ENCODE measurements at places on chromosomes 6 and 20.

DNA sequence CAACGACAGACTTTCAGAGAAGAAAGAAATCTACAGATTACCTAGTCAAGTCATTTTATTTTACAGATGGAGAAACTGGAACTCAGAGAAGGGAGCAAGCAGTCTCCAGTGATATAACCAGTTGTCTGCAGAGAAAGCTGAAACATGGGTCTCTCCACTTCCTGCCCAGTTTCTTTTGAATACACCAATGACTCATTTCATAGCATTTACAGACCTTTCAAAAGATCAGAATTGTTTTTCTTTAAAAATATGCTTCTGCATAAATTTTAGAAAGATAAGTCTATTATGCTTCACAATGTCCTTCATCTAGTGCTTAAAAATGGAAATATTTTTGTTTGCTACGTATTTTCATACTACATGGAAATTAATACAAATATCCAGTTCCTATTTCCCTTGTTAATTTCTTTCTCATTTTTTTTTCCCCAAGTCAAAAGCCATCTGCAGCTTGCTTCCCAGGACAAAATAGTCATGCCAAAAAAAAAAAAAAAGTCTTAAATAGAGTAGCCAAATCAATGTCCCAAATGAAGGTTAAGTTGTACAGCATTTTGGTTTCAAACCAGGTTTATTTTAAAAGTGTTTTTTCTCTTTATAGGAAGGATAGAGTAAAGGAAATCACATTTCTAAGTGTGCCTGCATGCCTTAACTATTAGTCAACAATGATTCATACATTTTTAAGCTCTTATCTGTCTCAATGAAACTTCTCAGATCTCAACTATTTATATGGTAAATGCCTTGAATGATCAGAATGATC lies 36.9 kb downstream of the ARHGAP18 start:
- no peak for DNase-seq

DNA sequence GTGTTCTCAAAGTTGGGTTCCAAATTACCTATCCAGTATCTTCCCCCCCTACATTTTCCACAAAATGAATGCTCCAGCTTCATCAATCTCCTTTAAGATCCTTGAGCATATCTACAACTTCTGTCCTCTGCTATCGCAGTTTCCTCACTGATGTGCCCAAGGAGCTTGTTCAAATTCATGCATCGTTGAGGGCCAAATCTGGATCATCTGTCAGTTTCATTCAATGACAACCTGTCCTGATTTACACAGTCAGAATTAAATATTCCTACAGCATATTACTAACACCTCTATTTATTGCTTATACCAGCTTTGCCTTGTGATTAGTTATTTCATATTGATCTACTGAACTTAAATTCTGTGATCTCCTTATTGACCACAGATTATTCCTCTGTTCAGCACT lies 68.7 kb downstream of the GRM1 start:
- no peak for DNase-seq

GRCh38 chr6:136607204-136607931 lies 57.1 kb upstream of the MAP7 start:
- DNase-seq = no peak

- peak; percentile 18 for DNase-seq
Measured at GRCh38 chr20:20318365-20319161, 49.3 kb upstream of the INSM1 start.

DNA sequence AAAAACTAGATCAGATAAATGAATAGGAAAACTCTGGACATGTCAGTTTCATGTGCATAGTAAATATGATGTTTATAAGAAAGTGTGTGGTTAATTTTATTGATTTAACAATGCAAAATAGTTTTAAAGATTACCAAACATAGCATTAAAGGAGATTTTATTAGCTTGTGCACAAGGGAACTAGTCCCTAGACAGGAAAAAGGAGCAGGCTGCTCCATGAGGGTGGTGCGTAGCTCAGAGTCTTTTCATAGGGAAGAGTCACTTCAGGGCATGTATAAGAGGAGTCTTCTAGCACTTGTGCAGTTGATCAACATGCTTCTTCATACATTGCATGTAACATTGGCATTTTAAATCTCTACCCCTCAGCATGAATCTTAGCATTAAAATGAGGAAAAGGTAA lies 835.8 kb downstream of the GRIK2 start:
- no peak for DNase-seq

DNA sequence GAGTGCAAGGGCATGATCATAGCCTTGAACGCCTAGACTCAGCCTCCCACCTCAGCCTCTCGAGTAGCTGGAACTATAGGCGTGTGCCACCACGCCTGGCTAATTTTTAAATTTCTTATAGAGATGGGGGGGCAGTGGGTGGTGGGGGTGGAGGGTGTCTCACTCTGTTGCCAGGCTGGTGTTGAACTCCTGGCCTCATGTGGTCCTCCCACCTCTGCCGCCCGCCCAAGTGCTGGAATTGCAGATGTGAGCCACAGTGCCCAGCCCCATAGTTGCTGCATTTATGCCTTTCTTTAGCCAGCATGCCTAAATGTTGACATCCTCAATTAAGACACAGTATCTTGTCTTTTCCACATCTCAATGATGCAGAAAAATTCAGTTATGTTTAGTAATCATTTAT lies 171.1 kb downstream of the ARID1B start:
- no peak for DNase-seq

- no peak for DNase-seq
Measured at GRCh38 chr20:50277460-50278376, 87.1 kb downstream of the CEBPB start.

DNA sequence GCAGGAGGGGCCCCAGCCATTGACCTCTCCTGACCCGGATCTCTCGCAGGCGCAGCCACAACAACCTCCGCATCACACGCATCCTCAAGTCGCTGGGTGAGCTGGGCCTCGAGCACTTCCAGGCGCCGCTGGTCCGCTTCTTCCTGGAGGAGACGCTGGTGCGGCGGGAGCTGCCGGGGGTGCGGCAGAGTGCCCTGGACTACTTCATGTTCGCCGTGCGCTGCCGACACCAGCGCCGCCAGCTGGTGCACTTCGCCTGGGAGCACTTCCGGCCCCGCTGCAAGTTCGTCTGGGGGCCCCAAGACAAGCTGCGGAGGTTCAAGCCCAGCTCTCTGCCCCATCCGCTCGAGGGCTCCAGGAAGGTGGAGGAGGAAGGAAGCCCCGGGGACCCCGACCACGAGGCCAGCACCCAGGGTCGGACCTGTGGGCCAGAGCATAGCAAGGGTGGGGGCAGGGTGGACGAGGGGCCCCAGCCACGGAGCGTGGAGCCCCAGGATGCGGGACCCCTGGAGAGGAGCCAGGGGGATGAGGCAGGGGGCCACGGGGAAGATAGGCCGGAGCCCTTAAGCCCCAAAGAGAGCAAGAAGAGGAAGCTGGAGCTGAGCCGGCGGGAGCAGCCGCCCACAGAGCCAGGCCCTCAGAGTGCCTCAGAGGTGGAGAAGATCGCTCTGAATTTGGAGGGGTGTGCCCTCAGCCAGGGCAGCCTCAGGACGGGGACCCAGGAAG lies 4.5 kb upstream of the COL9A3 start:
- DNase-seq = no peak

- no peak for DNase-seq
Measured at GRCh38 chr6:113416170-113416569, 441.0 kb upstream of the MARCKS start.

GRCh38 chr20:23159256-23159946 lies 73.3 kb upstream of the CD93 start:
- no peak for DNase-seq

DNA sequence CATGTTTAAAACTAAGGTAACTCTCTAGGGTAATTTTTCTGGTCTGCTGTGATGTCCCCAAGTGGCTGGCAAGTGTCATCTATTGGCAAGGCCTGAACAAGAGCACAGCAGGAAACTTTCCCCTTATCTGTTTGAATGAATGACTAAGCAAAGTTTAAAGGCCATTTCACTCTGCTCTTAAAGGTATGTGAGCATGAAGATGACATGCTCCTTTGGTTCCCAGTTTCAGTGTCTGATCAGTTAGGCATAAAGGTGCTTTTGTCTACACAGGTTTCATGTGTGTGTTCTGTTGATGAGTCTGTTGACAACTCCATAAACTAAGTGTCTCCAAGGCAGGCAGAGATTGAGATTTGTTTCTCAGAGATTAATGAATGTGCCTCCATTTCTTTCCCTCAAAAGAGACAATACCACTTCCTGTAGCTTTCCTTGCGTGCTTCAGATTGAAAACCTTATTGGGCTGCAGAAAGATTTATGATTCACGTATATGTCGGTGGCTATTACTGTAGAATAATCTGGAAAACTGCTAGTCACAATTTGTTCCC lies 83.9 kb downstream of the MAP3K7 start:
- DNase-seq = no peak

- DNase-seq = no peak
Measured at GRCh38 chr6:165658395-165659058, 4.5 kb downstream of the PDE10A start.

DNA sequence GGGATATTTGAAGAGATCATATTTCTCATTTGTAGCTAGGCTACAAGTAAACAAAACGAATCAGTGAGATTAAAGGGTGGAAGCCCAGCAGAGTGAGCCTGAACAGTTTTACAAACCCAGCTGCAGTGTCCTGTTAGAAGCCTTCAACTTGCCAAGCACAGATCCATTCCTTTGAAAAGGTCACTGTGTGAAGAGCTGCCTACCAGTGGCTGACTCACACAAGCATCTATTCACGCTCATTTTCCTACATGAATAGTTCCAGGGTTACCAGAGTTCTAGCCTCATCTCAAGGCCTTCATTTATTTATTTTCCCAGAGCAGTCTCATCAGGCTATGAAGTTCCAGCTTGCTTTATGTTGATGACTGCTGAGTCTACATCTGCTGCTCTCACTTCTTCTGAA lies 25.7 kb upstream of the MLIP start:
- DNase-seq = no peak

DNA sequence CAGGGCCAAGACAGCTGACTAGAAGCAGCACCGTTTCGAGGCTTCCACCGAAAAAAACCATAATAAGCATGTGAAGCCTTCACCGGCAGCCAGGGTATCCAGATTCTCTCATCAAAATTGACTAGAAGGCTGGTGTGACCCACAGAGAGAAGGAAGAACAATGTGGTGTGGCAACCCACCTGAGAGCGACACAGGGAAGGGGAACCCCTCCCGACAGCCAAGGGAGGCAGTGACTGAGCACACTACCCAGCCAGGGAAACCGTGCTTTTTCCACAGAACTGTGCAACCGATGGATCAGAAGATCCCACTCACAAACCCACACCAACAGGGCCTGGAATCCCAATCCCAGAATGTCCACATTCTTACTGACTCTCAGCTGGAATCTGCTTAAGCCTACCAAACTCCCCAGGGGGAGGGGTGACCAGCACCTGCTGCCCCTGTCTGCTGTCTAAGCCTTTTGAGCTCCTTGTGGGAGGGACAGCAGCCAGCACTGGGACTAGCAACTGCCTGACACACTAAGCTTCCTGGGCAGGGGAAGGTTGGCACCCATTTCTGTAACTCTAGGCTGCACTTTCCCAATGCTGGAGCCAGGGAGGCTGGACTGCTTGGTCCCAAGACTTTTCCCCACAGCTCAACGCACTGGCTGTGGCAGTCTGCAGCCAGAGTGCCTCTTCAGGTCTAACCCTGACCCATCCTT lies 231.9 kb upstream of the FAM83B start:
- no peak for DNase-seq

DNA sequence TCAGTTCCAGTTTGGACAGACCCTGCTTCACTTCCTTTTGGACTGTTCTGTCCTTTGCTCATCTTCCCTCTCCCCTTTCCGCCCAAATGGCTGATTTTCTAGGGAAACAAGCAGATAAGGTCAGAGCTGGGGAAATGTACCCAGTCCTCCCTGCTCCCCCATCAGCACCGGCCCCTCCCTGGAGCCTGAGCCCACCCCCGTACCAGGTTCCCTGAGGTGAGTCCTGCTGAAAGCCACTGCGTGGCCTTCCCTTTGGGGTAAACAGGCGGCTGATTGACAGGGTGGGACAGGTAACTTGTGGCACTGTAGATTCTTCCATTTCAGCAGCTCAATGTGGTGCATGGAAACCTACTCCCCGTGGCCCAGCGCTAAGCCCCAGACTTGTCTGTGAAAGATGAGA lies 70.5 kb downstream of the NPEPL1 start:
- DNase-seq = no peak

DNA sequence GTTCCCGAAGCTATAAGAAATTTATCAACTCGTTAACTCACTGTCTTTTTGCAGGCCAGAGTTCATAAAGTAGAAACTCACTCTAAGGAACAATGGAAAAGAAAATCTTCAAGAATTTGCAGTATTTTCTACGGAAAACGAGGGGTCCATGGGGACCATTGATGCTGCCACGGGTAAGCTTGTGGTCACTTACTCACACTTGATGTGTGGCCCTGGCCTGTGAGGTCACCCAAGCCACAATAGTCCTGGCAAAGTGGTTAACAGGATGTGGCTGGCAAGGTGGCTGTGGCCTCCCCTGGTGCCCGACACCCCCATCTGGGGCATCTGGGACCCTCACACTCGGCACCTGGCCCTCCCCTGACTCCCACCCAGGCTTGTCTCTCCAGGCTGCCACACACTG lies 123.4 kb downstream of the C6orf118 start:
- no peak for DNase-seq

DNA sequence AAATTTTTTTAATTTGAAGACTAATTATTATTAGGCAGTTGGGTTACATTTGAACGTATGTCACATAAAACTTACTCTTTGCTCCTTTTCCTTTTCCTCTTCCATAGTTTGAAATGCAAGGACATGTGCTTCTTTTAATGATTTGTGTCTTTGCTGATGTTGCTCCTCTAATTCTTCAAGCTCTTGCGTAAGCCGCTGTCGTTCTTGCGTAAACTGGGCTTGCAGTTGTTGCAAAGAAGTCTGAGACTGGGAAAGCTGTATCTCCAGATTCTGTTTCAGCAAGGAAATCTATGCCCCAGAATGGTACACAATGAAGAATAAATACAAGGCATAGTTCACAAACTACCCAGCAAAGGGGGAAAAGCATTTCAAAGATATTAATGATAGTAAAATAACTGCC lies 45.1 kb upstream of the MCM9 start:
- DNase-seq = no peak

DNA sequence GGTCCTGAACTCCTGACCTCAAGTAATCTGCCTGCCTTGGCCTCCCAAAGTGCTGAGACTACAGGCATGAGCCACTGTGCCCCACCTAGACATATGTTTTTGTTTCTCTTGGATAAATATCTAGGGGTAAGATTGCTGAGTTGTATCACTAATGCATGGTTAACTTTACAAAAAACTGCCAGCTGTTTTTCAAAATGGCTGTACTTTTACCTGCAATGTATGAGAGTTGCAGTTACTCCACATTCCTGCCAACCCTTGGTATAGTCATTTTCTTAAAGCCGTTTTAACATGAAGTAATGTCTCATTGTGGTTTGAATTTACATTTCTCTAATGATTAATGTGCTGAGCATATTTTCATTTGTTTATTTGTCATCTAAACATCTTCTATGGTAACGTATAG lies 289.7 kb downstream of the UTRN start:
- no peak for DNase-seq

Measured in retina (tissue), 1 donor.